ENCODE measurements at places on chromosomes 12 and 14.

DNA sequence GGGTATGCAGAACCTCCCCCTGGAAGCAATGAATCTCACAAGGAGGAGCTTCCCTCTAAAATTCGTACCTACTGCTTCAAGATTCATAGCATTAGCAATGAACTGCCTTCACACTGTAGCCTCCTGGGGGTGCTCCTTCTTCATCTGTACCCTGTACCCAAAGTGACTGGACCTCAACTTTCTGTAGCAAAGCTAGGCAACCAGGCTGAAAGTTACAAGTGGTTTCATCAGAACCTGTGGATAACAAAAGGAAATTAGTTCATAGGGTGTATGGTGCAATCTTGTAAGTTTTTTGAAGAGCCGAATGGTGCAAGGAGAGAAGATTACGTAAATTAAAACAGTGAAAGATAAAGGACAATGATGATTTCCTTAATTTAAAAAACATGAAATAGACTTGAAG lies 1541.7 kb upstream of the FLRT2 start:
- no peak for DNase-seq

- DNase-seq = peak; percentile 81
Observed at GRCh38 chr12:19946550-19946949, 421.8 kb upstream of the PDE3A start.

DNA sequence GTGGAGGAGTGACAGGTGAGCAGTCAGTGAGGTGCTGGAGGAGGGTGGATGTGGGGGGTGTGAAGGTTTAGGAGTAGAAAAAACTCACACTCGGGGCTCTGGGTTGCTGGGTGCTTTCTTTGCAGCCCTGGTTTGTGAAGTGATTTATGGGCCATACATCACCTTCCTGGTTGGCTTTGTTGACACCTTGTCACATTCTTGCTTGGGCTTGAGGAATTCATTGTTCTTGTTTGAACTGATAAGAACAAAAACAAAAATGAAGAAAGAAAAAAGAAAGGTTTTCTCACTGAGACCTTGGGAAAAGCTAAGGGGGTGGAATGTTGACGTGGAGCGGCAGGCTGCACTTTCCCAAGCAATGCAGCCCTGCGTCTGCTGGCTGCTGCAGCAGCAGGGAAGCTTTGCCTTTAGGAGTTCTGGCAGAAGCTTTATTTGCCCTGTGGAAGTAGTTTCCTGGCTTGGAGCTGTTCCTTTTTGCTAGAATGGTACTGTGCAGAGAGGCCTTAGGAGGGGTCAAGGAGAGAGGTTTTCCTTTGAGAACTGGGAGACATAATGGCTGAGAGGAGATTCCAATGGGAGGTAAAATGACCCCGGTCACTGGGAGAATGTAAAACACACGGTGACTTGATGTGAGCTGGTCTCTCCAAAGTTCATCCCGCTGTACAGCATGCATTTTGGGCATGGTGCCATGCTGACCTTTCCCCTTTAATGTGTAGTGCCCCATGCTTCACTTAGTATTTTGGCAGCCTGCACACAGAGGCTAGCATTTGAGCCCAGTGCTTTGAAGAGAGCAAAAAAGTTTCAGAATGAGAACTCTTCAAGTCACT lies 52.8 kb downstream of the HMGA2 start:
- DNase-seq = no peak

DNA sequence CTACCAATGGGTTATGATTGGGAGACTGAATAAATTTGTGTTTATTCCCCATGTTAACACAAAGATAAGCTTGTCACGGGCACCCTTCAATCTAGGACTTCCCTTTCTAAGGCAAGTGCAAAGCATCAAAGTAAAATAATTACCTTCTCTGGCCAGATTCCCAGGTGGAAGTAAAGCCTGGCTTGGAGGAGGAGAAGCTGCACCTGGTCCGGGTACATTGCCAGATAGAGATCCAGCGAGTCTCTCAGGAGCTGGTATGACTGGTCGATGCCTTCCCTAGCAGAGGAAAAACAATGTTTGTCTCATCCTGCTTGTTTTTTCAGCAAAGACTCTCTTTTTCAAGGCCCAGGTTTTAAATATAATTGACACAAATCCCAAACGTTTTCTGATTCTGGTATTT lies 24.9 kb downstream of the FBXO21 start:
- DNase-seq = no peak

GRCh38 chr12:125287155-125287847 lies 222.1 kb downstream of the AACS start:
- no peak for DNase-seq
